Activated B cell treated with CpG ODN at 0.5 μM for 24 hours (primary cell): ENCODE measurements at places on chromosomes 11 and 22. TPM values are rescaled to one million over a fixed set of nuclear protein-coding genes. Genes with fewer than 3 reads are reported as not detected.

DNA sequence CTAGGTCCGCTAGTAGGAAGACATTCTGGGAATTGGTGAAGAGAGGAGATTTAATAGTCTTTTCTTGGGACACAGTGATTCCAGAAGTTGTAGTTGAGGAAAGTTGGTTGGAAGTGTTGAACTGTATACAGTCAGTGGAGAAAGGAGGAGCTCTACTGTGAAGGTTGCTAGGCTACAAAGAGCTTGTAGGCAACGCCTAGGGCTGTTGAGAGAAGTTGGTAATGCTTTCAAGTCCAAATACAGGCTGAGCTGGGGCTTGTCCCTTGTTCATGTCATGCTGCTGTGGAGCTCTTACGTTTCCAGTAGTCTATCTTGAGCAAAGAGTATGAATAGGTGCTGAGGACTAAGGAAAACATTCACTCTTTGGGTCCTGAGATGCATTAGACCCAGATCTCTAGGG lies 1.1 kb downstream of the TBCEL start:
- no peak for DNase-seq

DNA sequence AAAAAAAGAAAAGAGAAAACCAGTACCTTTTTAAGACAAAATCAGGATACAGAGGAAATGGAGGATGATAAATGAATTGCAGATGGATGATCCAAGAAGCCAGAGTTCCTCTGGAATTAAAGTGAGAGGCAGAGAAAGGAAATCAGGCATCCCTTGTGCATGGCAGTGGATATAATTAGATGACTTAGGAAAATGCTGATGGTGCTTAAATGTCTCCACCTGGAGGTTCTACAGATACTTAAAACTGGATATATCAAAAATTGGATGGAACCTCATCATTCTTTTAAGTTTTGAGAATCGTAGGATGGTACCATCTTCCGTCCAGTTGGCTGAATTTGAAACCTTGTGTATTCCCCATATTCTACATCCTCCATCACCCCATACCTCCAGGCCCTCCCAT lies 1040.0 kb downstream of the NTM start:
- DNase-seq = no peak

GRCh38 chr11:101459020-101459419 lies 124.8 kb downstream of the TRPC6 start:
- no peak for DNase-seq

DNA sequence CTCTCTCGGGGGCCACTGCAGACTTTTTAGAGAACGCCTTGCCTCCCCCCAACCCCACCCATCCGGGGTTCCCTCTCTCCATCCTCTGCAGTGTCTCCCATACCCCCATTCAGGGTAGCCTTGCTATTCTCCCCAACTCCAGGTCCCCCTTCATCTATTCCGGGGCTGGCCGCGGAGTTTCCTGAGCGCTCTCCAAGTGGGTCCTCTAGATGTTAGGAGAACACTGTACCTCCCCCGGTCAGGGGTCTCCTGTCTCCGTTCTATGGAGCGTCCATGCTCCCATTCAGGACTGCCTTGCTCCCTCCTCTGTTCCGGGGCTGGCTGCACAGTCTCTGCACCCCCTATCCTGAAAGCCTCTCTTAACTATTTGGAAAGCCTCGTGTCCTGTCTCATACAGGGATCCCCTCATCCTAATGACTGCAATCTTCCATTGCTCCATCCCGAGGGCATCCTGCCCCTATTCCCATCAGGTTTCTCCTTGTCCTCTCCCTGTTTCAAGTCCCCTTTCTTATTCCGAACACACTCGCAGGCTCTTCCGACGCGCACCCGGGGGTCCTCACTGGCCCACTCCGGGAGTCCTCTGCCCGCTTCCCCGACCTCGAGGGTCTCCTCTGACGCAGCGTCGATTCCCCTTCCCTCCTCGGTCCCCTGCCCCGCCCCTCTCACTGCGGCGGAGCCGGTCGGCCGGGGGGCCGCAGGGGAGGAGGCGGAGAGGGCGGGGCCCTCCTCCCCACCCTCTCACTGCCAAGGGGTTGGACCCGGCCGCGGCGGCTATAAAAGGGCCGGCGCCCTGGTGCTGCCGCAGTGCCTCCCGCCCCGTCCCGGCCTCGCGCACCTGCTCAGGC lies at the start of gene NEFH:
NEFH (plus strand) TSS at position 802 of the 845 bp plus-strand sequence. CDS start 45 bp downstream, outside the sequence.
- no peak for DNase-seq

DNA sequence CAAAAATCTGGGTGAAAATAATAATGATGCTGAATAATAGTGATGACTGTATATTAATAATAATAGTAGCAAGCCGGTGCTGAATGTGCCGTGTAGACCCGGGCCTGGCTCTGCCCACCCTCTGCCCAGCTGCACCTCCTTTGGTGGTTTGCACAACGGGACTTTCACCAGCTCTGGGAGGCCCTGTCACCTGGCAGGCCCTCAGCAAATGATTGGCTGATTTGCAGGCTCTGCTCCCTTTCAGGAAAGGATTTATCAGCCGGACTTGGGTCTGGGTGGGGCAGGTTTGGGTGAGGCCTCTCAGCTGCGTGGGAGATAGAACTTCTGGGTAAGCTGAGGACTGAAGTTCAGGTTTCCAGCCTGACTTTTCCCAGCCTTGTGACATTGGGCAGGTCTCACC lies 21.4 kb downstream of the KIAA1671 start:
- DNase-seq = no peak

- no peak for DNase-seq
Observed at GRCh38 chr11:121104312-121104762, 3.3 kb downstream of the TECTA start.

DNA sequence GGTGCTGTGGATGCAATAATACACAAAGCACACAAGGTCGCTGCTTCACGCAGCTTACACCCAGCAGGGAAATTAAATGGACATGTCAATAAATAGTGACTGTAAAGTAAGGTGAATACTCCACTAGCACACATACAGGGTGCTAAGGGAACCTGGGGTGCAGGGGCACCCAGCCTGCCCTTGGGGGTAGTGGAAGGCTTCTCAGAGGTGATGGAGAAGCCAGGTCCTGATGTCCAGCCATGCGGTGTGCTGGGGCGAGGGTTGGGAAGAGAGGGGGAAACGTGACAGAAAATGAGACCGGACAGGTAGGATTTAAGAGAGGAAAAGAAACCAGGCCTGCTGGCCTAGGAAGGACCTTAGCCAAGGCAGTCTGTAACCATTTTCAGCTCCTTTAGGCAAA lies 200.5 kb downstream of the GRIK4 start:
- no peak for DNase-seq

GRCh38 chr11:129249923-129250322 lies 57.8 kb upstream of the ARHGAP32 start:
- no peak for DNase-seq

DNA sequence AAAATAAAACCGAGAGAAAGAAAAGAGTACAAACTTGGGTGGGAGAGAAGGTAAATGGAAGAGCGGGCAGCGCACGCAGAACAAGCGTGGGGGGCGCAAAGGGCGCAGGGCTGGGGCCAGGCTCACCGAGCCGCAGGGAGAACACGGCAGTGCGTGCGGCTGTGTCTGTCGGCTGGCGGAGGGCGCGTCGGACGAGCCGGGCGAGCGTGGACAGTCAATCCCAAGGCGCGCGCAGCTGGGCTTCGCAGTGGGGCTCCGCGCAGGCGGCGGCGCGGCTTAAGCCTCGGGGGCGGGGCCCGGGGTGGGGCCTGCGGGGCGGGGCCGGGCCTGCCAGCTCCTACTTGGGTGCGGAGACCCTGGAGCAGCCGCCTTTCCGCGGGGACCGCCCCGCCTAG lies at the start of gene UCP2:
UCP2 (minus strand) TSS at position 249 of the 395 bp plus-strand sequence. CDS start 4,465 bp downstream, outside the sequence.
- peak; percentile 83 for DNase-seq

- DNase-seq = no peak
Observed at GRCh38 chr11:14636119-14636518, 7.5 kb upstream of the PDE3B start.

DNA sequence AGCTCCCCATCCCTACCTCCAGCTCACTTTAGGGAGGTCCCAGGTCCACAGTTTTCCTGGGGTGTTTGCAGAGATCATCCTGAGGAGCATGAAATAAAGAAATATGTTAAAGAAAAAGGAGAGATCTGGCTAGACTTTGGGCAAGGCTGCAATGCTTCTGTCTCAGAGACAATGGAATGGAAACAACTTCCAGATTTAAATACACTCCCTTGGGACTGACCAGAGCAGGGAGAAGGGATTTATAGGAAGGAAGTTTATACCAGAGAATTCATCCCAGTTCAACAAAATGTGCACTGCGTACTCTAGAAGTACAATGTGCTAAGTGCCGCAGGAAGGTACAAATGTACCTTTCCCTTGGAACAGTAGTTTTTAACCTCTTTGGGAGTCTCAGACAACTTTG lies 40.4 kb downstream of the ETS1 start:
- DNase-seq = no peak

- no peak for DNase-seq
Observed at GRCh38 chr11:63805844-63806415, 7.3 kb upstream of the SPINDOC start.

DNA sequence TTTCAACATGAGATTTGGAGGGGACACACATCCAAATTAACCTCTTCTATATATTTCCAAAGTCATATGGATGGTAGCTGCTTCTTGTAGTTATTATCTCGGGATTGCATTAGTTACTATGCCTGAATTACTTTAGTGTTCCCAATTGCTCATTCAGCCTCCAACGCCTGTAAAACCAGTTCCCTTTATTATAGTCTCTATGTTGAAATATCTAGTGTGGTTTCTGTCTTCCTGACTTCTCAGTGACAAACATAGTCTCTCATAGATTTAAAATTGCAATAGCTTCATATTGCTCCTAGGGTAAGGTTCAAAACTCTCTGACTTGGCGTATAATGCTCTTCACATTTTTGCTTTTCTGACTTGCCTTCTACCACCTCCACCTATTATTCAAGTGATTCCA lies 366.4 kb downstream of the CASP12 start:
- no peak for DNase-seq

- DNase-seq = no peak
Observed at GRCh38 chr11:70721006-70721405, 322.7 kb downstream of the CTTN start.

GRCh38 chr22:18978506-18978905 lies 42.4 kb upstream of the PRODH start:
- DNase-seq = no peak

DNA sequence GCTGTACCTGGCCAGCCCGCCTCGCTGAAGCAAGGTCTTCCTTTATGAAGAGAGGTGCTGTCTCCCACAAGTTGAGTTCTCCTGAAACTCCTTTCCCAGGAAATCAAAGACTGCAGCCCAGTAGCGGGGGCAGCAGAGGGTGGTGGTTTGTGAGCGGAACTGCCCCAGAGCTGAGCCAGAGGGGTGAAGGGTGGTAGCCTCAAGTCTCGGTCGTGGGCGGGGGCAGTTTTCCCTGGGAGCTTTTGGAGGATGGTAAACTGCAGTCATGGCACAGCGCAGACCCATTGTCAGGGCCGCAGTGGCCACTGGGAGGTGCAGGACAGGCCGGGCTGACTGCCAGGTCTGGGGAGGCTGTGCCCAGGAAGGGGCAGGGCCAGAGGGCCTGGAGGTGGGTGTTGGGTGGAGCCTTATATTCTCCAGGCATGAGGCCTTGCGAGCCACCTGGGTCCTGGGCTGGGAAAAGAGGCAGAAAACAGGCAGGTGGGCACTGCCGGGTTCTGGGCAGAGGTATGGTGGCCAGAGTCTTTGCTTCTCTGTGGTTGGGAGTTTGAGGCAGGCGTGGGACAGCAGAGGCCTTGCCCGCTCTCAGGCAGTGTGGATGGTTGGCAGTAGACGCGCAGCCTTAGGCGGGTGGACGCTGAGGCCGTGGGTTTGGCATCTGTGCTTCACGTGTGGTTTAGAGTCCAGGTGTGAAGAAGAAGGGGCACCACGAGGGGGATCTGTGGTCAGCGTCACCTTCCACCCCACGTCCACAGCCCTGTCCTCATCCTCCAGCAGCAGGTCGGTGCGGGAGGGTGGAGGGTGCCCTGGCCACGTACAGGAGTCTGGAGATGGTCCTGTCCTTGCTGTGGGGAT lies 1176.4 kb downstream of the BRD1 start:
- DNase-seq = no peak

GRCh38 chr22:27327981-27328721 lies 473.4 kb downstream of the MN1 start:
- DNase-seq = no peak

DNA sequence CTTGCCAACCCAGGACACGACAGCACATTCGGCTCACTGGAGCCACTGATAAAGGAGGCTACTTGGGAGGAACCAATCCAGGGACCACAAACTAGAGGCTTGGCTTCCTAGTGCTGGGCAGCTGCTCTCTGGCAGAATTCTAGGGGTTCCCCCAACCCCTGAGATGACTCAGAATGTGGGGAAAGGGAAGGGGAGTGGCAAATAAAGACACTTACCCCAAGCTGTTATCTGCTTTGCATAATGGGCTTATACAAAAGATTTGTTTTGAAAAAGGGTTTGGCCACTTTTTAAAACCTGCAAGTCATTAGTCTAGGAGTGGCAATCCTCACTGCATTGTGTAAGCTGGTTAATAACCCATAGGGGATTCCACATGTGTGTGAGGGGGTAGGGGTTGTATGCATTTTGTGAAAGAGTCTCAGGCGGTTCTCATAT lies 64.1 kb upstream of the LMO1 start:
- no peak for DNase-seq

- DNase-seq = no peak
Observed at GRCh38 chr11:79363256-79363655, 77.6 kb downstream of the TENM4 start.

DNA sequence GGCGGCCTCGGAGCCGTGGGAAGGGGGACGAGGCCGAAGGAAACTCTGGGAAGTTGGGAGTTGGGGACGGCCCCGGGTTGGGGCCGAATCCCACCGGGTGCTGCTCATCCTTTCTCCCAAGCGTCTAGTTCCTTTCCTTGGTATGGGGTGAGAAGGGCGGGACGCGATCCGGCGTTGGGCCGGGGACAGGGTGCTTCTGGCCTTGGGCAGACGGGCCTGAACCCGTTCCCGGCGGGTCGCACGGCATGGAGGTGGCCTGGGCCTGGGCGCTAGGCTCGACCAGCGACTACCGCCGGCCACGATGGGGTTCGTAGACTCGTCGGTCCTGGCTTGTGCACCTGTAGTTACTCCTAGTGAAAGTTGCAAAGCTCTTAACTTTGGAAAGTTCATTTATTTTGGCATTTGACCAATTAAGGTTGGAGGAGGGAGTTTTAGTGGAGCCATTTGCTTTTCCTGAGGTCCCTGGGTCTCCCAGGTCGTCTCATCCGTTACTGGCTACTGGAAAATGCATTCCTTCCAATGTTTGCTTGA lies 1.0 kb downstream of the SYT9 start:
- DNase-seq = no peak

- no peak for DNase-seq
Observed at GRCh38 chr11:113644605-113645004, 61.5 kb downstream of the TMPRSS5 start.

The LSP1 gene
- 301 and 303 TPM in 2 replicates for total RNA-seq

The SAA1 gene
- total RNA-seq = not detected in 2 replicates

The OR9G4 gene
- total RNA-seq = not detected in 2 replicates

The LARGE1 gene
- total RNA-seq = 22.2 and 22.3 TPM in 2 replicates

The RASL10A gene
- 0.98 and 1.0 TPM in 2 replicates for total RNA-seq

The CCDC73 gene
- 0.07 TPM in 1 of 2 replicates, not detected in the other for total RNA-seq

The SLC29A2 gene
- 13.5 and 17.1 TPM in 2 replicates for total RNA-seq

The WBP2NL gene
- 6.8 and 7.8 TPM in 2 replicates for total RNA-seq

The ZNHIT2 gene
- total RNA-seq = 11.3 and 13.4 TPM in 2 replicates

The ELMOD1 gene
- total RNA-seq = not detected in 2 replicates

The CRYBB2 gene
- total RNA-seq = not detected in 2 replicates

The JAML gene
- total RNA-seq = 1.2 and 1.5 TPM in 2 replicates

The PDGFB gene
- total RNA-seq = not detected in 2 replicates

The OR51G2 gene
- not detected in 2 replicates for total RNA-seq

The ADAMTS8 gene
- total RNA-seq = not detected in 2 replicates

The CDPF1 gene
- total RNA-seq = 10.3 and 14.3 TPM in 2 replicates
